T-cell (primary cell): ENCODE measurements at places on chromosomes 11 and 22. TPM values are rescaled to one million over a fixed set of nuclear protein-coding genes. Genes with fewer than 3 reads are reported as not detected.

LRRC55 gene
- not detected for total RNA-seq

DNA sequence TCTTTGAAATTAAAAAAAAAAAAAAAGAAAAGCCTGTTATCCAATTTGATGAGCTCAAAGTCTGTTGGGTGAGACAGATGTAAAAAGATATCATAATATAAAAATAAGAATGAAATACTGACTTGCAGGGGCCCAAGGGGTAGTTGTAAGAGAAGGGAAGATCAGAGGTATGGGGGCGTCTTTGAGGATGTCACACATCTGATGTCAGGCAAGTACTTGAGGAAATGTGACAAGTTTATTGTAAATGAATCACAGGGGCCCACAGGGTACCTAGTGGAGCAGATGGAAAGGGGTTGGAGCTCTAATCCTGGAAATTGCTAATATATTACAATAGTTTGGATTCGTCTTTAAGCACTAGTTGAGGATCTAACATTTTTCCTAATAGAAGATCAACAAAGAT lies 131.6 kb downstream of the MAML2 start:
- no peak overlapping the region for H3K4me3 ChIP-seq
- H3K27me3 ChIP-seq: no peaks in the 10 kb centered on the region
- H3K27ac ChIP-seq: peak overlapping the region; percentile 90
- no peaks in the 10 kb centered on the region for H3K36me3 ChIP-seq

DNA sequence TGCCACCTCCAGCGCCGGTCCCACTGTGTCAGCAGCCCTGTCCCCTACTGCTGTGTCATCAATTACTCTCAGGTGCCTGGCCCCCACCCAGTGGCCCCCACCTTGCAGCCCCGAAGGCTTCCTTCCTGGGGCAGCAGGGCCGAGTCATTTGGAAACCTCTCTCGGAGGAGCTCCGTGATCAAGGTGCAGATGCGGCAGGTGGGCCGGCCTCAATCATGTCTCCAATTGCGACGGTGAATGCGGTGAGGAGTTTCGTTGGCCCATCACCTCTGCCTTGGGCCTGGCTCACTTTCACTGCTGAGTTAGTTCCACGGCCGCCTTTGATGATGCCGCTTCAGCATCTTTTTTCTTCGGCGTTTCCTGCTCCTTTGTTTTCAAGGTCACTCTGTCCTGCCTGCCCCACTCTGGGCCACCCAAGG lies 11.3 kb upstream of the CXCR5 start:
- H3K27me3 ChIP-seq: no peaks in the 10 kb centered on the region
- H3K4me3 ChIP-seq: peak overlapping the region; percentile 9
- no peaks in the 10 kb centered on the region for H3K36me3 ChIP-seq
- DNase-seq: no peak
- H3K27ac ChIP-seq: peak overlapping the region; percentile 76

DNA sequence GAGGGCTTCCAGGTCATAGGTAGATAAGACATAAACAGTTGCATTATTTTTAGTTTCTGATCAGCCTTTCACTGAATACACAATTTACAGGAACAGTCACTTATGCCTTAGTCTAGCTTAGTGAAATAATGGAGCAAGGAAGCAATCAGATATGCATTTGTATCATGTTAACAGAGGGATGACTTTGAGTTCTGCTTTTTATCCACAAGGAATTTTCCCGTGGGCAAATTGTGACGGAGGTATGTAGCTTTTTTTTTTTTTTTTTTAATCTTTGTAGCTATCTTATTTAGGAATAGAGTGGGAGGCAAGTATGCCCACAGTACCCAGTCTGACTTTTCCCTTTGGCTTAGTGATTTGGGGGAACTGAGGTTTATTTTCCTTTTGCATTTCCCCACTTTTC lies 3.4 kb upstream of the NLRP10 start:
- H3K27me3 ChIP-seq: peaks cover 9% of the 10 kb centered on the region
- no peak overlapping the region for H3K4me3 ChIP-seq
- no peaks in the 10 kb centered on the region for H3K4me1 ChIP-seq
- H3K27ac ChIP-seq: no peak overlapping the region
- no peaks in the 10 kb centered on the region for H3K36me3 ChIP-seq
- no peak for DNase-seq

GRCh38 chr11:132024587-132025295 lies 654.3 kb downstream of the NTM start:
- H3K4me1 ChIP-seq: no peaks in the 10 kb centered on the region
- H3K4me3 ChIP-seq: no peak overlapping the region
- no peak for DNase-seq
- H3K27ac ChIP-seq: no peak overlapping the region
- no peaks in the 10 kb centered on the region for H3K36me3 ChIP-seq
- H3K27me3 ChIP-seq: no peaks in the 10 kb centered on the region

EHF gene
- total RNA-seq: 0.30 TPM

DNA sequence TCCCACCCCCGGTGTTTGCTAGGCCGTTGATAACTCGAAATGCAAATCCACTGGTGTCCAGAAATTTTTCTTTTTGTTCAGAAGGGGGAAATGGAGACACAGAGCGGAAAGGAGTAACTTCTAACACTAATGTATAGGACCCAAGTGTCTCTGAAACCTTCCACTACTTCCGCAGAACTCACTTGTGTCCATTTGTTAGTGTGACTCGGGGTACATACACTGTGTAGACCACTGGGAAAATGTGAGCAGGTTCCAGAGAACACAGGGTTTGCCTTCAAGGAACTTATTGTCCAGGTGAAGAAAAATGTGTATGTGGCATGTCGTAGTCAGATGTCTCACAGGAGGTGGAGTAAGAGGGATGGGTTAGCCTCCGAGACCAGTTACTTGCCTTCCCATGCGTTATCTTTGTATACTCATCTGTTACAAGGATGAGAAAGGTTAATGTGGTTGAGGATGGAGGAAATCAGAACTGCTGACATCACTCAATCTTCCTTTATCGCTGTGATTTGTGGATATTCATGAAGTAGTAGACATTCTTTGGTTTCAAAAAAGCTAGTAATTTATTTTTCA lies 857 bp downstream of the ARCN1 start:
- peaks cover 26% of the 10 kb centered on the region for H3K4me1 ChIP-seq
- DNase-seq: no peak
- H3K4me3 ChIP-seq: peak overlapping the region; percentile 100
- peaks cover 5% of the 10 kb centered on the region for H3K36me3 ChIP-seq
- H3K27ac ChIP-seq: peak overlapping the region; percentile 99

DNA sequence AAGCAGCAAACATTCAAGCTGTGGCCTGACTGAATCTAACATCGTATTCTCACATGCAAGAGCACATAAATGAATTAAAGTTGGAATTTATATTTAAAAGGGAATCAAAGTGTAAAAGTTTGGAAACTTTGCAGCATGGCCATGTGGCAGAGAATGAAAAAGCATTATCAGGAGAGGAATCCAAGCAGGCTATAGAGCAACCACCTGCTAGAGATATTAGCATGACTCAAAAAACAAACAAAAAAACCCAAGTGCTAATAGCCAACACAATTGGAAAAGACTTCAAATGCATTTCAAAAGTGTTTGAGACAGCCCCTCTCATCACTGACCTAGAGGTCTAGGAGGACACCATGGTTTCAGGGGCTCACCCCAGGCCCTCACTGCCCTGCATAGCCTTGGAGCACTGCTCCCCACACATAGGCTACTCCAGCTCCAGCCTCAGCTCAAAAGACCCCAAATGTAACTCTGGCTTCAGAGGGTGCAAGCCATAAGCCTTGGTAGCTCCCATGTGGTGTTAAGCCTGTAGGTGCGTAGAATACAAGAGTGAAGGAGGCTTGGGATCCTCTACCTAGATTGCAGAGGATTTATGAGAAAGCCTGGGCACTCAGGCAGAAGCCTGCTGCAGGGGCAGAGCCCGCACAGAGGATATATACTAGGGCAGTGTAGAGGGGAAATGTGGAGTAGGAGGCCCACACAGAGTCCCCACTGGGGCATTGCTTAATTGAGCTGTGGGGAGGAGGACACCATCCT lies 1.7 kb upstream of the KRTAP5-7 start:
- no peak for DNase-seq
- peaks cover 16% of the 10 kb centered on the region for H3K27me3 ChIP-seq
- no peaks in the 10 kb centered on the region for H3K36me3 ChIP-seq
- H3K4me3 ChIP-seq: no peak overlapping the region

PHRF1 gene
- 66.3 TPM for total RNA-seq
